GM04503 (cell line): ENCODE measurements at places on chromosomes 3 and 15.

DNA sequence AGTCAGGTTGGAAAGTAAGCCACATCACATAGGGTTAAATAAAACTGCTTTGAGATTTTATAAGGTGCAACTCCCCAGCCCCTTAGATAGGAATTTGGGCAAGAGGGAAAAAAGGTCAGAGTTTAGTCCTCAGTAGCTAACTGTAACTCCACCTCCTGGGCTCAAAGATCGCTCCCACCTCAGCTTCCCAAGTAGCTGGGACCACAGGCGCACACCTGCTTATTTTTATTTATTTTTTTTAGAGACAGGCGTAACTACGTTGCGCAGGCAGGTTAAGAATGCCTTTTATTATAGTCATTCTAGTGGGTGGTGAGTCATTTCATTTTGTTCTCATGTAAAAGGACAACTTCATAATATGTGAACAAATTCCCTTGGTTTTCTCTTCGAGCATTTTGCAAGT lies 14.7 kb downstream of the TM2D3 start:
- DNase-seq: no peak

- no peak for DNase-seq
These were observed 99.2 kb downstream of the PDZRN3 start for GRCh38 chr3:73525591-73525990.

DNA sequence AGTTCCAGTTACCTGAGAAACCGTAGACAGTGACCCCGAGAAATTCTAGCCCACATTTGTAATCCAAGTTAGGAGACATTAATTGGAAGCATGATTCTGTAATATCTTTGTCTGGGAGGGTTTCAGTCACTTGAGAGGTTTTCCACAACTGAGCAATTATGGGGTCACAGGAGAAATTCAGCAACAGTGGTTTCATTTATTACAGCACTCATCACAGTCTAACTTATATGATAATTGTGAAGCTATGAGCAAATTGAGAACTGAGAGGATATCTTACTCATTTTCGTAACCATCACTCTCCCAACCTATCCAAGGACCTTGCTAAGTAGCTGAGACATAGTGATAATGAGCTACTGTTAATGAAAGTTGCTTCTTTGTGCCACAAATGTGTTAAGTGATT lies 328.5 kb upstream of the PPP2R3A start:
- DNase-seq: no peak

- no peak for DNase-seq
These were observed 13.1 kb upstream of the KCTD6 start for GRCh38 chr3:58478781-58479180.

DNA sequence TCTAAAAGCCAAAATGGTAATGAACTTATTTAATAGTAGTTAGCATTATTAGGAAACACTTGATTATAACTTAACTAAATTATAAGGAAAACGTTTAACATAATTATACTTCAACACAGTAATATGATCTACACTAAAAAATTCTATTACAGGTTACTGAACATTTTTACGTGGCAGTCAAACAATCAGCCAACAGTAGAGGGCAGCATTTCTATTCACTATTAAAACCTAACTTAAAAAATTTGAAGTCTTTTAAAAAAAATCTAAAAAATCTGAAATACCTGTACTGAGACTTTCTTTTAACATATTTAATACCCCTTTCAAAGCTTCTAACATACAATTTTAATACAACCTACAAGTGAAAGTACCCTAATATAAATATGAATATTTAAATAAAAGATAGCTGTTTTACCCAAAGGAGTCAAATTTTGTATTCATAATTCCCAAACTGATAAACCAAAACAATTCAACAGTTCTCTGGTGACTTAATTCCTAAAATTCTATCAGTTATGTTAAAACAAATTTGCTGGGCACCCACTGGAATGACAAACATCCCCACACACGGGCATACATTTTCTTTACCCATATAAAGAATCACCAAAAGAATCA lies 41.5 kb downstream of the DLG1 start:
- no peak for DNase-seq

GRCh38 chr3:194286375-194287146 lies 64.6 kb downstream of the CPN2 start:
- DNase-seq: no peak
